Fibroblast of villous mesenchyme (primary cell): ENCODE measurements at places on chromosomes 5 and 9. TPM values are rescaled to one million over a fixed set of nuclear protein-coding genes. Genes with fewer than 3 reads are reported as not detected.
A peak's percentile ranks its signal among the peaks of the same experiment; 100 is the strongest.

GRCh38 chr9:90198956-90199355 lies 443.7 kb downstream of the DIRAS2 start:
- no peak for DNase-seq

DNA sequence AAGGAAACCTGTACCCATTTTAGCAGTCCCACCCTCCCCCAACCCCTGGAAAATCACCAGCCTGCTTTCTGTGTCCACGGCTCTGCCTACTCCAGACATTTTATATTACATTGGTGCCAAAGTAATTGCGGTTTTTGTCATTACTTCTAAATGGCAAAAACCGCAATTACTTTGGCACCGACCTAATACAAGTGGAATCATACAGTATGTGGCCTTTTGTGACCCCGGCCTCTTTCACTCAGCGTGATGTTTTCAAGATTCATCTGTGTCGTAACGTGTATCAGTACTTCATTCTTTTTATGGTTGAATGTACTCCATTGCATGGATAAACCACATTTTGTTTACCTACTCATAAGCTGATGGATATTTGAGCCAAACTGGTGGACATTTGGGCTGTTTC lies 9.7 kb upstream of the ORM1 start:
- DNase-seq: peak; percentile 47

DNA sequence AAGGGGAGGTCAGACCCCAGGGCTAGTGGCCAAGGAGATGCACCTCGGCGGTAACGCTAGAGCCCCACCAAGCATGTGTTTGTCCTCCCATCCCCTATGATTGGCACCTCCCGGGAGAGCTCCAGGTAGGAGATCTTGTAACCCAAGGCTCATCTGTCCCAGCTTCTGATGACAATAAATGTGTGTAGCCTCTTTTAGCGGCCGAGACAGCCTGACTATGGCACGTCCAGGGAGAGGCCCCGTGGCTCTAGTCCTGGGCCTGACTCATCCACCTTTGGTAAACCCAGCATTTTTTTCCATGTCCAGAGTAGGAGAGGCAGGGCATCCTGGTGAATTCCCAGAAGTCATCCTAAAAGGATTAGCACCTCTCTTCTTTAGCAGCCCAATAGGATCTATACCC lies 39.2 kb downstream of the IRF1 start:
- DNase-seq: no peak

DNA sequence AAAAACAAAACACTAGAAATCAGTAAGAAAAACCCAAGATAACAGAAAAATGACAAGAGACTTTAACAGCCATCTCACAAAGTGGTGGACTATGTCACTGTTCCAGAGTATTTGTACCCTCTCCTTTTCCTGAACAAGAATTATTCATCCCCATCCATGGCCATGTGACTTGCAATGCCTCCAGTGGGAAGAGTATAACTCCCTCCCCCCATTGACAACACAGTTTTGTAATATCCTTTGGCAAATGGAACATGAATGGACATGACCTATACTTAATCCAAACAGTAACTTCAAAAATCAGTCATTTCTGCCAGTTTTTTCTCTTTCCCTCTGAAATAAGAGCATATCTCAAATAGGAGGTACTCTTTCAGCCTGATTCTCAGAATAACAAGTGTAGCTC lies 33.9 kb downstream of the PTBP3 start:
- DNase-seq: peak; percentile 34

- no peak for DNase-seq
Measured at GRCh38 chr9:114311571-114312512, 11.1 kb upstream of the ORM1 start.

GRCh38 chr9:128143525-128144238 lies 5.6 kb upstream of the LCN2 start:
- DNase-seq: no peak

GRCh38 chr5:53164478-53165165 lies 55.1 kb upstream of the MOCS2 start:
- DNase-seq: no peak

DNA sequence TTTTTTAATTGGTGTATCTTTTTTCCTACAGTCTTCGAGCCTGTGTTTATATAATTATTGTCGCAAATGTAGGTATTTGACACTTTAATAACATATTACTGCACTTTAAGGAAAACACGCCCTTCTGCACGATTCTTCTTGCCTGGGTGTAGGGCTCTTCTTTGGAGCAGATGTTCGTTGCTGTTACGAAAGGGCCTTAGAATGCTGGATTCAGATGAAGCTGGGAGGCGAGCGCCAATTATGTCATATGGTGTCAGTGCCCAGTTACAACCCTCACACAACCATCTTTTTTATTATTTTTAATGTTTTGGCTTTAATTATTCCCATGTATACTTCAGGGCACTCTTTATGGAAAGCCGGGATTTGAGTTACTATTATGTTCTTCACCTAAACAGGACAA lies 553.0 kb downstream of the EBF1 start:
- DNase-seq: no peak

GRCh38 chr5:111311666-111312065 lies 87.5 kb downstream of the CAMK4 start:
- no peak for DNase-seq

DNA sequence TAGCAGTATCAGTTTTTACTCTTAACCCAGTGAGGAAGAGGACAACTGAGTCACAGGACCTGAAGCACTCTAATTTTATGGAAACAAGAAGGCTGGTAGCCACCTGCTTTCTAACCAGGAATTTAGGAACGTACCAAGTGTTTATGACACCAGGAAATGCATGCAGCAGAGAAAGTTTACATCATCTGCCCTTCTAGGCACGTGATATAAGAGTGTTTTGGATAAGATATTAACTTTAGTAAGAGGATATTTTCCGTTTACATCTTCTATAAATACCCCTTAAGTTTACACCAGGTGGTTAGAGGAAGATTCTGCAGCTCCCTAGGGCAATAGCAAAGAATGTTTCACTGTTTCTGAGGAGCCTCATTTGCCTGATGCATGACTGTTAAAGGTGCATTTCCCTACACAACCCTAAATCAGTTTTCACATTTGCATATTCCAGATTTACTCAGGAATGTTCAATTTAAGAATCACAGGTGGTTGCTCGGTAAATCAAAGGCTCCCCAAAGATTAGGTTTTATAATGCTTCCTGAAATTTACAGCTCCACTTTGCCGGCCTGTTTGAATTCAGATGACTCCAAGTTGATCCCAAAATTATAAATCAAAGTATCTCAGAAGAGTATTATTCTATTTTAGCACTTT lies 1.8 kb downstream of the TSC1 start:
- peak; percentile 80 for DNase-seq

DNA sequence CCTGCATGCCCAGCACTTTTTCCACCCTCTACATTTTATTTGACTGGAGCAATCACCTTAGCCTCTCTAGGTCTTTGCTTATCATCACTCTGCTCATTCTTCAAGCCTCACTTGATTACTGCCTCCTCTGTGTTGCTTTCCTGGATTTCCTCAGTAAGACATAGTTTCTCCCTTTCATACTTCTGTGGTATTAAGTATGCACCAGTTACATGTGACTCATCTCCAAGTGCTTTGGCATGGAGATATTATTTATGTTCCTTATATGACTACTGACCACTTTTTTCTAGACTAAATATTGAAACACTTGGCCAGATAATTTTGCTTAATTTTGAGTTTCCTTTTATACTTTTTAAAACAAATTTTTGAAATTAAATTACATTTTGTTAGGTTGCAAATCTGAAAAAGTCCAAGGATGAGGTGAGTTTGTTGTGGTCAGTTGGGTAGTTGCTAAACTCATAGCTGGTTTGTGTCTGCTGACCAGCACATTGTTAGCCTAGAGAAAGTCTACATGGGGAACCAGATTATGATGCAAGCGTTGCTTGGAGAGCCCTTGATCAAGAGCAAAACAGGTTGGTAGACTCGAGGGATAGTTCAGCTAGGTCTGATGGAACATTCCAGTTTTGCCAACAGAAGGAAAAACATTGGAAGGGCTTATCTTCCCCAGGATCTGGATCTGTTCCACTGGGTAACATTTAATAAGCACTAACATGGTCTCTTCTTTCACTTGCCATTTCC lies 140.2 kb downstream of the TMC1 start:
- DNase-seq: peak; percentile 55

DNA sequence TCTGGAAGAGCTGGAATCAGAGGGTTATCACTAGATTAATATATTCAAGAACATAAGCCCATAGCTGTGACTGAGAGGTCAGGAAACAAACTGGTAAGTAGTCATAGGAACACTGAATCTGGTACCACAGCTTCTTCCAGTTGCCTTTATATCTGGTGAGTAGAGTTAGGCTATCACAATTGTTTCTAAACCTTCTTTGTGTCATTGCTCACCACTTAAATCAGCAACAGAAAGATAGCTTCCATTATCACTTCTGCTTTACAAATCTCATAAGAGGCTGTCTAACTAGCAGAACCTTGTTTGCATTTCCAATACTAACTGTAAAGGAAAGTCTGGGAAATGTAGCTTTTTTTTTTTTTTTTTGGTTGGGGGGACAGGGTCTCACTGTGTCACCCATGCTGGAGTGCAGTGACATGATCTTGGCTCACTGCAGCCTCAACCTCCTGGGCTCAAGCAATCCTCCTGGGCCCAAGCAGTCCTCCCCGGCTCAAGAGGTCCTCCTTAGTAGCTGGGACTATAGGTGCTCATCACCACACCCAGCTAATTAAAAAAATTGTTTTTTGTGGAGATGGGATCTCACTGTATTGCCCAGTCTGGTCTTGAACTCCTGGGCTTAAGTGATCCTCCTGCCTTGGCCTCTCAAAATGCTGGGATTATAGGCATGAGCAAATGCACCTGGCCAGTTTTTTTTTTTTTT lies 22.0 kb downstream of the CDC42SE2 start:
- DNase-seq: no peak

BTNL8 gene
- not detected in 2 replicates for total RNA-seq

OTP gene
- total RNA-seq: not detected in 2 replicates

GPX3 gene
- total RNA-seq: 3.5 and 3.9 TPM in 2 replicates

HSDL2 gene
- 29.3 and 55.3 TPM in 2 replicates for total RNA-seq

CYLC2 gene
- not detected in 2 replicates for total RNA-seq

PCDHGA12 gene
- 15.5 and 18.7 TPM in 2 replicates for total RNA-seq
